NCI-H69 (cell line): ENCODE measurements at places on chromosomes 7 and 10.
A peak's percentile ranks its signal among the peaks of the same experiment; 100 is the strongest.

DNA sequence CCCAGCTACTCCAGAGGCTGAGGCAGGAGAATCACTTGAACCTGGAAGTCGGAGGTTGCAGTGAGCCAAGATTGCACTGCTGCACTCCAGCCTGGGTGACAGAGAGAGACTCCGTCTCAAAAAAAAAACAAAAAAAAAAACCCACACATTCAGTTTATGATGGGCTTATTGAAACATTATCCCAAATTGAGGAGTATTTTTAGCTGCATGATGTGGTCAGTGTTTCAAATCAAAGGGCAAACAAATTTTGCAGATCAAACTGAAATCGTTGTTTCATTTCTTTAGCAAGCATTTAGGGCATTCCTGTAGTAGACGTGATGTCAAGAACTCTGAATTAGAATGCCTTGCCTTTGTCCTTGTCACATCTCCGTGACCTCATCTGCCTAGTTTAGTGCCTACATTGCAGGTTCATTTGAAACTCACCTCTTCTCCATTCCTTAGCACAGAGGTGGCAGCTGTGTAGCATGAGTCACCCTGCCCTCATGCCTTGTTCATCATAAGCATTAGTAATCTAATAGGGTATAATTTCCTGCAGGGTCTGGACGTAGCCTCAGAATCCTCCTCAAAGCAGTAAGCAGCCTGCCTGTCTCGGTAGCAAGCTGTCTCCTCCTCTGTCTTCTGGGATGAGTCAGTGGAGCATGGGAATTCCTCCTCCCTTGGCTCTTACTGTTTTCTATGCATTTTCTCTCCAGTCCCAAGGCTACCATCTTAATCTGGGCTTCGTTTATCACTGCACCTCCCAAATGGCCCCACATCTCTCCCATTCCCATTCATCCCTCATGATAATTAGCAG lies 73.8 kb downstream of the CUL1 start:
- DNase-seq, result peak; percentile 95

- DNase-seq, result peak; percentile 12
Measured at GRCh38 chr10:6014241-6014761, 37.0 kb upstream of the IL15RA start.

DNA sequence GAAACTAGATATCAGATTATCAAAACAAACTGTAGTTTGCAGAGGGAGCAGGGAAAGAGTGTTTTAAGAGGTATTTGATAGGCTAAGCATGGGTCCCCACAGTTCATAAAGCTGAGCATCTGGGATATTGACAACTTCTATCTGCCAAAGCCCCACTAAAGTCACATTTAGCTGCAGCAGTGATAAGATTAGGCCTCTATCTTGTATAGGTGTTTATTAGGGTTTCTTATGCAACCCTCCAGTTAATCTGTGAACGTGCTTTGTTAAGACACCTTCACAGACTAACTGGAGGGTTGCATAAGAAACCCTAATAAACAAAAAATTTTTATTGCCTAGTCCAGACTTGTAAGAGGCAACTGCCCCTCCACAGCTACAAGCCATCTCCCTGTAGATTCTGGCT lies 78.0 kb downstream of the CYP51A1 start:
- no peak for DNase-seq

DNA sequence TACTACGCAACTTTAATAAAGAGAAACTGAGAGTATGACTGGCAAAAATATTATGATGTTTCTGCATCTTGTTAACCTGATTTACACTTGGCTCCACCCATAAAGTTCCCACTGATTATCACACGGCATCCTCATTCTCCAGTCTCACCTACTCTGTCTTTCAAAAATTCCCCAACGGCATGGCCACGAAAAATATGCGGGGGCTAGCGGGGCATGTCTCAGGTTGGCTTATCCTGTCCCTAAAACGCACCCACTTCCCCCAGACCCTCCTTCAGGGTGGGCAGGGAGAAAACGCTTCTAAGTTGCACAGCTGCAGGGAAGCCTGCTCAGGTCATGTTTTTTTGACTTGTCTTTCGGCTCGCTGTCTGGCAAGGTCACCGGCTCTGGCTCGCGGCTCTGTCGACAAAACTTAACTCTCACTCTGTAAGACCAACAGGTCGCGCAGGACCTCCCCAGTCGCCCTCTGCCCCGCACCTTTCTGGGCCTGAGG lies 3.8 kb downstream of the CDK6 start:
- DNase-seq, result peak; percentile 40

GRCh38 chr7:43037531-43037930 lies 74.9 kb upstream of the HECW1 start:
- DNase-seq, result no peak

DNA sequence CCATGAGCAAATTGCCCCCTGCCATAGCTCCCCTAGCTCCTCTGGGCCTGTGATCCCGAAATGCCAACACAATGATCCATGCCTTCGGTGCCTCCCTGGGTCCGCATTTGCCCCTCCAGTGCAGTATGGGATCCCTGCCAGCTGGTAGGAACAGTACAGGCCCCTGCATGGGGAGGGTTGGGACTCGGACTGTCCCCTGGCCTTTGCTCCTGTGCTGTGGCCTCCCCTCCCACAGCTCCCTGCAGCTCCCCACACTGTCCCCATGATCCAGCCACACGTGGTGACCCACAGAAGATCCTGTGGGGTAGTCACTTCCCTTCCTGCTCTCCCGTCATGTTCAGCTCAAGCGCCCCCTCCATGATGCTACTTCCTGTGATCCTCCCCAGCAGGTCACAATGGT lies 140.3 kb downstream of the MAPK8 start:
- DNase-seq, result no peak

DNA sequence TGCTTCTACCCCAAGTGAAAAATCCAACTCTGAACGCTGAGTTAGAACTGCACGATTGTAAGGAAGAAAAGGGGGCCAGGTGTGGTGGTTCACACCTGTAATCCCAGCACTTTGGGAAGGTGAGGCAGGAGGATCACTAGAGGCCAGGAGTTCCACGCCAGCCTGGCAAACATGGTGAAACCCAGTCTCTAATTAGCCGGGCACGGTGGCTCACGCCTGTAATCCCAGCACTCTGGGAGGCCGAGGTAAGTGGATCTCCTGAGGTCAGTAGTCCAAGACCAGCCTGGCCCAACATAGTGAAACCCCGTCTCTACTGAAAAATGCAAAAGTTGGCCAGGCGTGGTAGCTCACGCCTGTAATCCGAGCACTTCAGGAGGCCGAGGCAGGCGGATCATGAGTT lies 9.0 kb downstream of the GUSB start:
- DNase-seq, result no peak

GRCh38 chr7:114650491-114650890 lies 235.9 kb downstream of the FOXP2 start:
- DNase-seq, result peak; percentile 44

DNA sequence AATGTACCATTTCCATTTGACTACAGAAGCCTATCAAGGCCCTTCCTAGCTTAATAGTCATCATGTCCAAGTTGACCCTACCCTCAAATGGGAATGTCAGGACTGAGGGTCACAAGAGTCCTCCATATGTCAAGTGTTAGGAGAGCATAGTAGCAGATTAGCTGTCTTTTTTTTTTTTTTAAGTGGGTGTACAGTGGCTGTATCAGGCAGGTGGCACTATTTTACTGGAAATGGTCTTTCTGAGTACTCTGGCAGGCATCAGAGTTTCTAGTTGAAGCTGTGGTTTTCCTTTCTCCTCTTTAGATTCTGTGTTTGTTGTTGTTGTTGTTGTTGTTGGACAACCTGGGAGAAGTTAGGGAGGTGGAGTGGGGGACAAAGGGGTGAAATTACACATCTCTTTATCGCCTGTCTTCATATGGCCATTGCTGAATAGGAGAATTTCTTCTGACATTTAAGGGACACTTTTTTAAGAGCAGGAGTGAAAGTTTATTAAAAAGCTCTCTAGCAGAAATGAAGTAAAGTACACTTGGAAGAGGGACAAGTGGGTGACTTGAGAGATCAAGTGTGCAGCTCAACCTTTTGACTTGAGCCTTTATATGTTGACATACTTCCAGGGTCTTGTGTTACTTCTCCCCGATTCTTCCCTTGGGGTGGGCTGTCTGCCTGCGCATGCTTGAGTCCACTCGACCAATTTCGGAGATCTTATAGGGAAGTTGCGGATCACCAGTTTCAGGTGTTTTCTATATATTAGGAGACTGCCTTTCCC lies 104.1 kb upstream of the FOXP2 start:
- DNase-seq, result peak; percentile 34

DNA sequence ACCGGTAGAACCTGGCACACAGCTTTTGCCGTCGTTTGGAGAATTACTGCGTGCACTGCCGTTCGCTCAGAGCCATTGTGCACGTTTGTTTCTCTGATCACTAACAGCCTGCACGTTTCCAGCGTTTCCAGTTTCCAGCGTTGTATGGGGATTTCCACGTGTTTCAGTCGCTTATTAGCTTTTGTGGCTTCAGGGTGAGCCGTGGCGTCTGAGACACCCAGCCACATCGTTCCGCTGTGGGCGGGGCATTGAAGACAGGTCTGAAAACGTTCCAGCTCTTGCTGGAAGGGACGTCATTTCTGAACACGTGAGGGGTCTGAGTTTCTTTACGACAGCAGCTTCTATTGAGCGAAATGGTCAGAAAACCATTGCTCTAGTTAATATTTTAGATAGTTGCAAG lies 164.8 kb downstream of the DNAJB6 start:
- DNase-seq, result no peak

DNA sequence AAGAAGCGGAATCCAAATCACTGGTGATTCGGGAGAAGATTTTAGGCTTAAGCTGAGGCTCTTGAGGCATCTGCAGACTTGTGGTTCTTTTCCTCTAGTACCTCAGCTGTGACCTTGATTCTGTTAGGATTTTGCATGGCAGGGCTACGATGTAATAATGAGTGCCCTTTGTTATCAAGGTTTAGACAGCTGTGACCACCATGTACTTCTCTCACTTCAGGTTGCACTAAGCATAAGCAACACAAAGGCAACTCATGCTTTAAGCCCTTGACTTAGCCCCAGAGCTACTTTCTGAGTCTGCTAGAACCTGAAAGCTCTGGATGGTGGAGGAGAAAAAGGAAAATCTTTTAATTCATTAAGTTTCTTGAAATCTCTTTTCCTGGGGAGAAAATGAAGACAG lies 1052.3 kb upstream of the PHF14 start:
- DNase-seq, result peak; percentile 30

GRCh38 chr7:44072364-44073231 lies 7.2 kb upstream of the PGAM2 start:
- peak; percentile 89 for DNase-seq

GRCh38 chr7:80675090-80675489 lies 36.6 kb downstream of the CD36 start:
- no peak for DNase-seq

DNA sequence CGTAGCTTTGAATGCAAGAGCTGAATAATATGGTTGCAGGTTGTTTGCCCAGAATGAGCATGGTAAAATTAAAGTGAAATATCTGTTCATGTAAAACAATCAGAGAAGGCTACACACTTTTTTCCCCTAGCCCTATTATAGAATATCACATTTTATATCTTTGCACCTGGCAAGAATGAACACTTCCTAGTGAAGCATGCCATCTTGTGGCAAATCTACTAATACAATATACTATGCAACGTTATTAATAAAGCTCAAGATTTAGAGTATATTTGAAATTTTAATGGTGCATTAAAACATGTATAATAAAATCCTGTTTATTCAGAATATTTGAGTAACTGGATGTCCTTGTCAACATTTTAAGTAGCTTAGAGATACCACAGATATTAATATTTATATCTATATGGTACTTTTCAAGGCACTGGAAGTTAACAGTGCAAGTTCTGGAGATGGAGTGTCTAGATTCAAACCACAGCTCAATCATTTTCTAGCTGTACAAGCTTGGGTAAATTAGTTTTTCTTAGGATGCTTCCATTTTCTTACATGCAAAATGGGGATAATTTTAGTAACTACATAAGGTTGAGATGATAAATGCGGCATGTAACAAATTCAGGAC lies 643.1 kb upstream of the SEMA3D start:
- peak; percentile 66 for DNase-seq

DNA sequence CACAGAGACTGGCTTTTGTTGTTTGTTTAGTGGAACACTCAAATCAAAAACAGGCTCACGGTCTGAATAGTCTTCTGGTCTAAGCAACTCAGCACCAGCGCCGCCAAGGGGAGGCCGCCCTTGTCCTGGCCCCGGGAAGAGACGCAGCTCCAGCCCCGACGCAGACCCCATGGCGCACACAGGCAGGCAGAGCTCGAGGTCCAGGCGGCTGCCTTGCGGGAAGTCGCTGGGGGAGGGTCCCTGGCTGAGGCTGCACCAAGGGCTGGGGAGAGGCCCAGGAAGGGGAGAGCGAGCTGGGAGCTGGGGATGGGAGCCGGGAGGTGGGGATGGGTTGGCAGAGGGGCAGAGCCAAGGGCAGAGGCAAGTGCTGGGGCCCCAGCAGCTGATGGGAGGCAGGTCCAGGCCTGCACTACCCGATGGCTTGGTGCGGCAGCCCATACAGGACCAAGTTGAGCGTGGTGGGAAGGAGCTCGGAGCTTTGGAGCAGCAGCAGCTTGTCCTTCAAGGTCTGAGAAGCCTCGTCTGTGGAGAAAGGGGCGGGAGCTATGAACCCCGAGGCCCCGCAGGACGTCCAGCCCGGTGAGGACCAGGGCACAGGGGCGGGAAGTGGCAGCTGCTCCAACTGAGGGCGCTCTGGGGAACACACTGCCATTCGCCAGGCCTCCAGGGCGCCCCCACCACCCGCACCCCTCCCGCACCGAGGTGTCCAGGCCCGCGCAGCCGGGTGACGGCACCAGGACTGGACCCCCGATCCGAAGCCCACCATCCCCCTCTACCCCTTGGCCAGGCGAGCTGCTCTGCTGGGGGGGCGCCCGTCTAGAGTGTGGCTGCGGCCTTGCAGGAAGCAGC lies 22.7 kb upstream of the NKX6-2 start:
- no peak for DNase-seq

DNA sequence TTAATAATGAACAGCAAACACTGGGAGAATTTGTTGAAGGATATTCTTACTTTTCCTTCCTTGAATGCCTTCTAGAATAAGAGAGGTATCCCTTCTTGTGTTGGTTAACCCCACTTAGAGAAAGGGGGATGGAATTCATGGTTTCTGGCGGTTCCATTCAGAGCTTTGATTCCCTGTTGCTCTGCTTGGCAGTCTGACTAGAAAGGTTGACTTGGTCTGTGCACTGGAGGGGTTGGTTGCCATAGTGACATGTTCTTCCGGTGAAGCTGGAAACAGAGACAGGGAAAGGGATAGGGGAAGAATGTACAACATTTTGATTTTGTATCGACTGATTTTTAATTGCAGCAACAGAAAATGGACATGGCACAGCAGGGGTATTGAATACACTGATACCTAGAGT lies 2.5 kb downstream of the TMEM178B start:
- DNase-seq, result peak; percentile 91

- DNase-seq, result peak; percentile 75
Measured at GRCh38 chr7:45920502-45921380, at the start of gene IGFBP3. Gene IGFBP3 (minus strand): TSS chr7:45921272. CDS start chr7:45921140, 132 bp downstream.

DNA sequence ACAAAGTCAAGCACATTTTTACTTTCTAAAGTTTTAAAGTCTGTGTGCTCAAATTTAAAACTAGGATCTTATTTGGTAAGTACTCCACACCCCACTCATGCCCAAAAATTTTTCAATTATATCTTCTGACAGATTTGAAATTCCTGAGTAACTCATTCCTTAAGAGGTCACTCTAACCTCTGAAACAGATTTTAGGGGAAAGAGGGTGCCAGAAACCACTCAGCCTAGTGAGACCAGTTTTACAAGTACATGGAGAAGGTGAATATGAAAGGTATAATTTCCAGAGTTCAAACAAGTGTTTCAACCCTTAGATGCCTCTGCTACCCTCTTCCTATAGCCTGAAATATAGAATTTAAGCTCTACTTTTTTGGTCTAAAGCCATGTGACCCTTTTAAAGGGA lies 79.2 kb downstream of the C7orf25 start:
- no peak for DNase-seq
